Vagina (tissue), 2 donors: ENCODE measurements at places on chromosomes 7 and 10. TPM values are rescaled to one million over a fixed set of nuclear protein-coding genes. Genes with fewer than 3 reads are reported as not detected.

DNA sequence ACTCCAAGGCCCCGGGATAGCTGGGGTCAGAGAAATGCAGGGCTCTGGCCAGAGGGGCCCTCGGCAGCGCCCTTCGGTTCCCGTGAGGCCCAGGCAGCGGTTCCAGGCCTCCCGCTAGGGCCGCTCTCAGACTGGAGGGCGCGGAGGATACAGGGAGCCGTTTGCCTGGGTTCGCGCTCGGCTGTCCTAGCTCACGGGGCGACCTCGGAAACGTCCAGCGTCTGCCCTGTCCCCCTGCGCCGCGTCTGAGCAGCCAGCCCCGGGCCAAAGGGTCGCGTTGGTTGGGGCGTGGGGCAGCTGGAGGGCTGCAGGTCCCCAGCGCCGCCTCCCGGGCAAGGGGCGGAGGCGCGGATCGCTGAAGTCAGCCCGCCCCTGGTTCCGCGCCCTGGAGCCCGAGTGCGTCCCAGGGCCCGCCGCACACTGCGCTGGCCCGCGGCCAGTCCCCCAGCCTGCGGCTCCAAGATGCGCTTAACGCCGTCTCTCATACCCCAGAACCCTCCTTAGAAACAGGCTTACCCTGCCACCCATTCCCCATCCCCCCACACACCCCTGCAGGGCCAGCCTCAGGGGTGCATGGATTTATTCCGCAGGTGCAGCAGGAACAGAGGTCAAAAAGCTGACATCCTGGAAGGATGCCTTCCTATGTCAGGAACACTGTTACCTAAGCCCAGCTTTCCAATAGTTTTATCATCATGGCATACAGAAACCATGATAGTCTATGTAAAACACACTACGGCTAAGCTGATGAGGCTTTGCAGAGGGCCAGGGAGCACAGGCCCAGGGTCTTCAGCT is 22.1 kb upstream of the OPN4 start:
- no peaks in the 10 kb centered on the region for H3K36me3 ChIP-seq
- no peaks in the 10 kb centered on the region for H3K27me3 ChIP-seq
- DNase-seq, result no peak
- H3K27ac ChIP-seq, result no peak overlapping the region
- H3K4me1 ChIP-seq, result peaks cover 10% of the 10 kb centered on the region

GRCh38 chr7:41922373-41922772 is 219.5 kb upstream of the INHBA start:
- no peak for DNase-seq
- H3K36me3 ChIP-seq, result no peaks in the 10 kb centered on the region
- H3K27me3 ChIP-seq, result no peaks in the 10 kb centered on the region
- H3K27ac ChIP-seq, result no peak overlapping the region
- H3K4me1 ChIP-seq, result peaks cover 10% of the 10 kb centered on the region
- H3K4me3 ChIP-seq, result no peak overlapping the region

CDNF gene
- 7.4 TPM for total RNA-seq

DNA sequence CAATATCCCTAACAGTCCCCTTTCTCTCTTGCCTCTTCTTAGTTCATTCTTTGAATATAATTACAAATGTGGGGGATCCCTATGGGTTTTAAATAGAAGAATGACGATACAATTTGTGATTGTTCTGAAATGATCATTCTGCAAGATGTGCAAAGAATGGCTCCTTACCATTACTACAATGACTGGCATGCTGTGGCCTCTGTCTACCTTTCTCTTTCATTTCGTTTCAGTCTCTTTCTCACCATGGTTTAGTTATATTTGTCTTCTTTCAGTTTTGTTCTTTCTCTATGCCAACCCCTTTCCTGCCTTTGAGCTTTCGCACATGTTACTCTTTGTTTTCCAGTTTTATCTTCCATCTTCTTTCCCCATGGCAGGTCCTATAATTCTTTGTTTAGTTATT is 176.5 kb downstream of the SUGCT start:
- no peaks in the 10 kb centered on the region for H3K4me1 ChIP-seq
- no peaks in the 10 kb centered on the region for H3K36me3 ChIP-seq
- no peak for DNase-seq
- H3K27ac ChIP-seq, result no peak overlapping the region
- H3K27me3 ChIP-seq, result no peaks in the 10 kb centered on the region

- H3K27me3 ChIP-seq, result no peaks in the 10 kb centered on the region
- H3K36me3 ChIP-seq, result no peaks in the 10 kb centered on the region
- H3K27ac ChIP-seq, result no peak overlapping the region
- no peaks in the 10 kb centered on the region for H3K4me1 ChIP-seq
- DNase-seq, result no peak
Measured at GRCh38 chr10:36117890-36118289, 475.8 kb upstream of the FZD8 start.

SLC26A3 gene
- total RNA-seq, result not detected

- H3K27me3 ChIP-seq, result no peaks in the 10 kb centered on the region
- no peaks in the 10 kb centered on the region for H3K4me1 ChIP-seq
- no peak for DNase-seq
Measured at GRCh38 chr7:57423768-57424167, 26.2 kb upstream of the ZNF716 start.

DNA sequence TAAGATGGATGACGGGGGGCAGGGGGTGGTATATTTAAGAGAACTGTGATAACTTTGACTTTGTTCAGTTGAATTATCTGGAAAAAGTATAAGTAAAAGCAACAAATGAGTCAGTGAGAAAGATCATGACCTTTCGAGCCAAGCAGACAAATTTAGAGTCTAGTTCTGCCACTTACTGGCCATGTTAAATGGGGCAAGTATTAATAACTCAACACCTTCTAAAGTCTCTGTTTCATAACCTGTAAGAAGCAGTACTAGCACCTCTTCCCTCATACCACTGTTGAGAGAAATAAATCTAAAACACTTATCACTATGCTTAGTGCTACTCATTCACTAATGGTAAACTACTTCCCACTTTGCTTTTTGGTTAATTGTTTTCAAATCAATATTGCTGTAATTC is 604.4 kb upstream of the LRRN3 start:
- H3K27ac ChIP-seq, result no peak overlapping the region
- no peaks in the 10 kb centered on the region for H3K27me3 ChIP-seq
- DNase-seq, result no peak
- no peak overlapping the region for H3K4me3 ChIP-seq
- H3K4me1 ChIP-seq, result no peaks in the 10 kb centered on the region
- no peaks in the 10 kb centered on the region for H3K36me3 ChIP-seq

- no peak overlapping the region for H3K4me3 ChIP-seq
- DNase-seq, result no peak
- no peaks in the 10 kb centered on the region for H3K4me1 ChIP-seq
- H3K27me3 ChIP-seq, result no peaks in the 10 kb centered on the region
- H3K27ac ChIP-seq, result no peak overlapping the region
Measured at GRCh38 chr7:26584987-26585665, 279.3 kb downstream of the SKAP2 start.

DNA sequence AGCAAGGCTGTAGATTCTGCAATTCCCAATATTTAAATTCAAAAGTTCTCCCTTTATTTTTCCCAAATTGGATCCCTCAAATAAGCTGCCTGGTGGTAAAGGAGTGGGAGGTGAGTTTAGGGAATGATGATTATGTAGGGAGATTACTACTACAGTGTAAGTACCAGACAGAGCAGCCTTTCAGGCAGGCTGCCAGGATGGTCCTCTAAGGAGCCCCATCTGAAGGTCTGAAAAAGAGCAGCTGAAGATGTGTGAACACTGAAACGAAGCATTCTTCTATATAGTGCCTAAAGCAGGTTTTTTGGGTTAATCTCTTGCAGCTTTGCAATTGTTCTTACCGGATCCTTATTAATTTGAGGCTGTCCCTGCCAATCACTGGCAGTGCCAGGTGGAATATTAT is 84.7 kb downstream of the CREB5 start:
- H3K27ac ChIP-seq, result no peak overlapping the region
- H3K4me3 ChIP-seq, result no peak overlapping the region
- no peaks in the 10 kb centered on the region for H3K4me1 ChIP-seq

- H3K27ac ChIP-seq, result no peak overlapping the region
- H3K4me3 ChIP-seq, result no peak overlapping the region
- no peak for DNase-seq
Measured at GRCh38 chr10:77649333-77650331, 12.0 kb upstream of the KCNMA1 start.

- no peaks in the 10 kb centered on the region for H3K36me3 ChIP-seq
- no peak for DNase-seq
- H3K4me1 ChIP-seq, result no peaks in the 10 kb centered on the region
- H3K27me3 ChIP-seq, result no peaks in the 10 kb centered on the region
Measured at GRCh38 chr7:26084418-26084817, 67.6 kb upstream of the NFE2L3 start.

GRCh38 chr10:123502983-123503382 is 163.2 kb upstream of the GPR26 start:
- H3K36me3 ChIP-seq, result no peaks in the 10 kb centered on the region
- peaks cover 22% of the 10 kb centered on the region for H3K4me1 ChIP-seq
- H3K27me3 ChIP-seq, result no peaks in the 10 kb centered on the region

TMEM176B gene
- total RNA-seq, result 60.6 TPM

PLEKHA8 gene
- 12.3 TPM for total RNA-seq

DNA sequence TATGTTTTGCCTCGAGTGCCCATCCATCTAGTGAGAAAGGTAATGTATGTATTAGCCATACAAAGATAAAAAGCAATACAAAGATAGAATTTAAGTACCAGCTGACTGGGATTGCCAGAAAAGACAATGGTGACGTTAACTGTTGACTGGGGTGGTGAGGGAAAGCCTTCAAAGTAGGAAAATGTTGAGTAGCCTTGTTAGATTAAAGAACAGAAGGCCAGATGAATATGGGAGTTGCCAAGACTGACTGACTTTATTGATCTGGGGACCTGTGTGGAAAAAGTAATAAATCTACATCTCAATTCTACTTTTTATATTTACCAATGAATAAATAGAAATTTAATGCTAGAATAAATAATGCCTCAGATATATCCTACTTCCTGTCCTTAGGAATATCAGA is 97.7 kb downstream of the TFEC start:
- no peaks in the 10 kb centered on the region for H3K36me3 ChIP-seq
- H3K27me3 ChIP-seq, result no peaks in the 10 kb centered on the region
- no peak overlapping the region for H3K27ac ChIP-seq
- no peak for DNase-seq
- no peaks in the 10 kb centered on the region for H3K4me1 ChIP-seq

ALOX5 gene
- total RNA-seq, result 22.8 TPM

- H3K36me3 ChIP-seq, result no peaks in the 10 kb centered on the region
- H3K4me1 ChIP-seq, result no peaks in the 10 kb centered on the region
- no peak for DNase-seq
Measured at GRCh38 chr7:113764401-113765035, 154.3 kb downstream of the PPP1R3A start.
